ENCODE measurements at places on chromosomes 2 and 18.

DNA sequence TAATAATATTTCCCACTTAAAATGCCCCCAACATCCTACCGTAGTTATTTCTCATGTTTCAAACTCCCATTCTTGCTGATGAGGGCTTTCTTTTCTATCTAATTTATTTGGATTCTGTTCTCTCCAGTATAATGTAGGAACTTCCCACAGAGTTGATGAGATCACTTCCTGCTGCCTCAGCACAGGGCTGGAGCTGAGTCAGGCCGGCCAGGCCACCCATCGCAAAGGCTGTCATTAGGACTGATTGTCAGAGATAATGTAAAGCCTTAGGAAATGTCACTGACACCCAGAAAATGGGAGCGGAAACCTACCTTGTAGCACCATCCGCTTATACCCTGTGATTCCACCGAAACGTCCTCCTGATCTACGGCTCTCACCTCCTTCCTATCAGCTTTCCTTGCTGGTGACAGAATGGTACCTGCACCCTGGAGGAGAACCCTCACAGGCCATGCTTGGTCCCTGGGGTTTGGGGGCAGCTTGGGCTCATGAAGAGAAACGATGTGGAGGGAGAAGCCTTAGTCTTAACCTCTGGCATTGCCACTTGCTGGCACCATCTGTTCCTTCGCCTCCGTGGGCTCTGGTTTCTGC lies 672.8 kb upstream of the ID2 start:
- peak; percentile 29 for DNase-seq

DNA sequence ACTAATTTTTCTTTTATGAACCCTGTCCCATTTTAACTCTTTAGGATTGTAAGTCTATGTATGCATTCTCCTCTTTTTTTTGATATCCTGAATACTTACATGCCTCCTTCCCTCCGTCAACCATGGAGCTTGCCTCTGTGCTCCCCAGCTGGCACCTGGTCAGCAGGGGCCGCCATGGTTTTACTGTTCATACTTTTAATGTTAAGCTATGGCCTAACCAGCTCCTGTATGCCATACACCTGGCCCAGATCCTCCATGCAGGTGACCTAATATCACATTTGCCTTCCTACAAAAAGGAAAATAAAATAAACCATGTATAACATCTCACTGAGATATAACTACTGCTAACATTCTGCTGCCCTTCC lies 283.1 kb upstream of the TRIB2 start:
- DNase-seq, result no peak

DNA sequence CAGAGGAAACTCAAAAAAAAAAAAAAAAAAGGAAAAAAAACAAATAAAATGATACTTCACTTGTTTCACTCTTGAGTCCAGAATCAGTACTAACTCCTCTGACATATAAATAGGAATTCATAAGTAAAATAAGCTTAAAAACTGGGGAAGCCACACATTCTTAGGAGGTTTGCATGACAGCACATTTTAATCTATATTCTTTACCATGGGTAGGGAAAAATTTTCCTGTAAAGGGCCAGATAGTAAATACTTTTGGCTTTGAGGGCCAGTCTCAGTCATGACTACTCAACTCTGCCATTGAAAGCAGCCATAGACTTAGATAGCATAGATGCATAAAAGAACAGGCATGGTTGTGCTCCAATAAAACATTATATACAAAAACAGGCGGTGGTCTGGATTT lies 145.2 kb downstream of the BCL11A start:
- no peak for DNase-seq

DNA sequence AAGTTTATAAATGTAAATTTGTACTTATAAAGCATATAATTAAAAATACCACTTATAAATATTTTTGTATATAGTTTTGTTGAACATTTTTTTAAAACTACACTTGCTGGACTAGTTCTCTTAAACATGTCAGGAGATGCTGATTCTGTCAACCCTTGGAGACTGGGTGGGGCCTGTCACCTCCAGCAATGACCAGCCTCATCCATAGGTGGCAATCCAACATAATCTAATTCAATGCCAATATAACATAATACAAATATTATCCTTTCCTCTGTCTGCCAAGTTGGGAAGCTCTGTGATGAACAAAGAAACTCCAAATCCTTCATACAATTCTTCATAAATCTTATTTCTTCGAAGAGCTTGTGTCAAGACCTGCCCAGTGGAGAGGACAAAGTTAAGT lies 140.4 kb downstream of the RBMS1 start:
- DNase-seq, result no peak

GRCh38 chr2:10500601-10501361 lies 52.7 kb upstream of the ODC1 start:
- no peak for DNase-seq

DNA sequence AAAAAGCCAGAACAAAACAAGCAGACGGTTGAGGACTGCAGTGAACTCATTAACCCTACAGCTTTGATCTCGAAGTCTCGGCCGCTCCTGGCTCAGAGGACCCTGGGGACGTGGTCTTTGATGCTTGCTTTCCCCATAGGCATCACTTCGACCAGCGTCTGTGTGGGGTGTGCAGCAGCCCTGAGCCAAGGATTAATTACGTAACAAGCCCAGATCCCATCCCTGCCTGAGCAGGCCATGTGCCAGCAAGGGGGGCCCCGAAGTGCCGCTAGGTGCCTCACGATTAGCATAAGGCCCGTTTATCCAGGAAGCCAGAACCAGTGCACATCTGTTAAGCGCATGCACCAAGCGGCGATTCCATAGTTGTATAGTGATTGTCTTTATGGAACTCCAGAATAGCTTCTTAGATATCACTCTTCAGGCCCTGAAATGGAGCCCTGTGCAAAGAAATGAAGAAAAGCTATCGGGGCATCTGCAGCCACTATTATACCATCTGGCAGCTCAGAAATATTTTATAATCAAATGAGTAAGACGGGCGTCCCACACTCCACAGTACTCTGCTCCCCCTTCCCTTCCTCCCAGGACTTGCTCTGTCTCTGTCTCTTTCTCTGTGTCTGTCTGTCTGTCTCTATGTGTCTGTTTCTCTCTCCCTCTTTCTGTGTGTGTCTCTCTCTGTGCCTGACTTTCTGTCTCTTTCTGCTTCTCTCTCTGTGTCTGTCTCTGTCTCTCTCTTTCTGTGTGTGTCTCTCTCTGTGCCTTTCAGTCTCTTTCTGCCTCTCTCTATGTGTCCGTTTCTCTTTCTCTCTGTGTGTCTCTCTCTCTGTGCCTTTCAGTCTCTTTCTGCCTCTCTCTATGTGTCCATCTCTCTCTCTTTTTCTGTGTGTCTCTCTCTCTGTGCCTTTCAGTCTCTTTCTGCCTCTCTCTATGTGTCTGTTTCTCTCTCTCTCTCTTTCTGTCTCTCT lies 41.7 kb downstream of the HPCAL1 start:
- DNase-seq, result peak; percentile 27

DNA sequence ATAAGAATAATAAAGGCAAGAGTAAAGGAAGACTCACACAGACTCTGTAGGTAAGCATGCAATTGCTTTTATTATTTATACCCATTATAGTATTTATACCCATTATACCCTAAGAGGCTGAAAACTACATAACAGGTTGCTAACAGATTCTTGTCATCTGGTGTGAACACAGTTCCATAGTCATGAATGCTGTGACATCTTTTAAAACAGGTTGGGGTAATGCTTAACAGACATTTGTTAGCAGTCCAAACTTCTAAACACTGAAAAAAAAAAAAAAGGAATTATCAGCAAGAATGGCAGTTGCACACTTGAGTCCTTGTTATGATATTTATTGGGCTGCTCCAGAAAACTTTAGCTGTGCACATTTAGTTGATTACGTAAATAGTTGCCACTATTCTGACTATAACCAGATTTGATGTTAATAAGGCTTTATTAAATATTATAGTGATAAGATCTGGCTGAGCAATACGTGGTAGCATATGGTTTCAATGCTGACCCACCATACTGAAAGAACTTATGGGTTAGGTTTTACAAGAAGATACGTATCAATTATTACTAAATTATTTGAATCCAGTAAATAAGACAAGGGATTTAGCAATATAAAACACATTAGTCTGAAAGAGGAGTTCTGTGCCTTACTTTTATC lies 888.8 kb downstream of the LRRTM4 start:
- DNase-seq, result no peak

DNA sequence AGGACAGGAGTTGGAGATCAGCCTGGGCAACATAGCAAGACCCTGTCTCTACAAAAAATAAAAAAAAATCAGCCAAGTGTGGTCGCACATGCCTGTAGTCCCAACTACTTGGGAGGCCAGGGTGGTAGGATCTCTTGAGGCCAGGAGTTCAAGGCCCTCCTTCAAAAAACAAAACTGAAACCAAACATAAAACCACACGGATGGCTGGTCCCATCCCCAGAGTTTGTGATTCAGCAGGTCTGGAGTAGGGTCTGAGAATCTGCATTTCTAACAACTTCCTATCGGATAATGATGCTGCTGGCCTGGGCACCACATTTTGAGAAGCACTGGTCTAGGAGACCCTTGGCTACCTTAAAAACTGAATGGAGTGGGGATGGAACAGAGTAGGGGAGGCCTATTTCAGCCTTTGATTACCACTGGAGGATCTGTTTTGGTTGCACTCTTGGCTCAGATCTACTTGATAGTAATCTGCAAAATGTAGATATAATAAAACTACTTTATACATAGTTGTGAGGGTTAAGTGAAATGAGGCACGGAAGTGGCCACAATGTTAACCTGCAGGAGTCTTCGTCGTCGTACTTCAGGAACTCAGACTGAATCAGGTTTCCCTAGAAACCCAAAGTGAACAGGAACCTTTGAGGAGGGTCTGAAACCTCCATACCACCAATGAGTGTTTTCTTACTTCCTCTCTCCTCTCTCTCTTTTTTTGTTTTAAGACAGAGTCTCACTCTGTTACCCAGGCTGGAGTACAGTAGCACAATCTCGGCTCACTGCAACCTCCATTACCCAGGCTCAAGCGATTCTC lies 25.5 kb upstream of the NFE2L2 start:
- no peak for DNase-seq

DNA sequence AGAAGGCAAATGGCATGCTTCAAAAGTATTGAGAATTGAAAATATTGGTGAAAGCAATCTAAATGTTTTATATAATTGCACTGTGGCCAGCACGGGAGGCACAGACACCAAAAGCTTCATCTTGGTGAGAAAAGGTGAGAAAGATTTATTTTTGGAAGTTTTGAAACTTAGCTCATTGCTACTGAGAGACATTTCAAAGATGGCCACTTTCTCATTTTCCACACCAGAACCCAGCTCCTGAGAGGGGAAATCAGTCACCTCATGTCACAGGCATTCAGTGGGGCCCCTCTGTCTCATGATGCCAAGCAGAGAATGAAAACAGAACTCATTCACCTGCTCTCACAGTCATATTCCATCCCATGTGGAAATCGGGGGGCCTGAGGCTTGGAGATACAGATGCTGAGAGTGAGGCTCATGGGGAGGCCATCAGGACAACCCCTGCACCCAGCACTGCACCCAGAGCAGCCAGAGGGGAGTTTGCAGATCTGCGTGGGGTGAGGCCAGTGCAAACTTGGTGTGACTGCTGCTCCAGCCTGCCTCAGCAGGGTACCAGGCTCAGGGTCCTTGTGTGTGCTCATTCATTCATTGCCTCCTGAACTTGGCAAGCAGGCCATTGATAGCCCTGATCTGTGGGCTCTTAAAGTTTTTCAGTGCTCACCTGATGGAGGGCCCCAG lies 31.4 kb downstream of the IL18R1 start:
- DNase-seq, result no peak

DNA sequence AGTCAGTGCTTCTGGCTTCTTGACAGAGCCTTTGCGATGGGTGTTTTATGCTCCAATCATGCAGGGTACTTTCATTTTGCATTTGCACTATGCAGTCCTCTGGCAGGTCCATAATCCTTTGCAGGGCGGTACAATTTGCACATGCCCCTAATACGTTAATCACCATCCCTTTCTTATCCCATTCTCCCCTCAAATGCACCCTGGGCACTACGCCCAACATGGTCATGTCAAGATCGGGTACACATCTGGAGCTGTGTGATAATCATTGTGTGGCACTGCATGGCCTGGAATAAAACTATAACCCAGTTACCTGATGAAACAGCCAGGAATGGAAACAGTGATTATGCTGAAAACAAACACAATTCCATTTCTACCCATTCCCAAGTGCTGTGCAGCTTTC lies 27.7 kb downstream of the LOXHD1 start:
- DNase-seq, result no peak
